Kidney epithelial cell (primary cell): ENCODE measurements at places on chromosomes 2 and 18. TPM values are rescaled to one million over a fixed set of nuclear protein-coding genes. Genes with fewer than 3 reads are reported as not detected.

DNA sequence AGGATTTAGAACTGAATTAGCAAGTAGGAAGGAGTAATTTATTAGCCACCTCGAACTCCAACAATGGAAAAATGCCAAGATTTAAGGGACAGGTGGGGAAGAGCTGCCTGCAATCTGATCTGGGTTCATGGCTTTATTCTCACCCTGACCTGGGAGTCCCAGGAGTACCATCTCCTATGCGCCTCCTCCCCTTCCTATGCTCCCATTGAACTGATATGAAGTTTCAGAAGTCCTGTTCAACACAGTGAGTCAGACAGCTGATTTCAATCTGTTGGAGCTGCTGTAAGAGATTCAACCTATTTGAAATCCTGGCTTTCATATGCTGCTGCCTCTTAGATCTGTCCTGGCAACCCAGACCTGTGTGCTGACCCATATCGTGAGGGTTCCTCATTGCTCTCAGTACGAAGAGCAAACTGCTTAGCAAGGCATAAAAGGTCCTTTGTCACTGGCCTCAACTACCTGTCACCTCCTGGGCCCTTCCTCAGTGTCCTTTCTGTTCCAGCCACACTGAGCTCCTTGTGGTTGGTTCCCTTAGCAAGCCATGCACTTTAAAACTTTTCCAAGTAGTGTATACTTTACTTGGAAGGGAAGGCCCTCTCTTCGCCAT lies 15.9 kb upstream of the CD28 start:
- no peak for DNase-seq

DNA sequence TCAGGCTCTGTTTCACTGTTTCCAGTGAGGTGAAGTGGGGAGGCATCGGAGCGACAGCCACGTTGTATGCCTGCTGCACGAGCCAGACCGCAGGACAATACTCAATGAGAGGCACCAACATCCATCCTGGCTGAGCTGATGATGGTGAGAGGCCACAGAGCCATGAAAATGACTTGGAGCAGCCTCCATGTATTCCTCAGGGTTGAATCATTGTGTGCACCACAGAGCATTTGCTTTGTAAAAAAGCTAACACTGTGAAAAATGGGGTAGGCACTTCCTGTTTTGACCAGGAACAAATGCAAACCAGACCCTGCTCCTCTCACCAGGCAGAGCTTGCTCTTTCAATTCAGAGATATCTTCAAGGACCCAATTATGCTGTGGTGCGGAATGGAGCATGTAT lies 87.2 kb downstream of the LPIN1 start:
- no peak for DNase-seq

GRCh38 chr18:79378536-79379250 lies 17.0 kb upstream of the NFATC1 start:
- DNase-seq, result peak; percentile 31

DNA sequence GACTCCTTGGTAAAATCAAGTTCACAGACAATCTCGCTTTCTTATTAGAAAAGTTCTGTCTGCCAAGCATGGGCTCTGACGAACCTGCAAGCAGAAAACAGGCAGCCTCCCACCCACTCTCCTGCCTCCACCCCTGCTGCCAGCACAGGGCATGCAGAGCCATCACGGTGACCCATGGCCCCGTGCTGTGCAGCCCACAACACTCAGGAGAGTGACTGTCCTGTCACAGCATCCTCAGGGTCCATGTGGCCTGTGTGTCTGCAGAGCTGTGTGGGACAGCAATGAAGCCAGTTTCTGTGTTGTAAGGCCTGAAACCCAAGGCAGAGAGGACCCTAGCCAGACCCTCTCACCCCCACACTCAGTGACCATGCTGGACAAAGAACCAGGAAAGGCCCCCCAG lies 46.2 kb downstream of the TFCP2L1 start:
- DNase-seq, result no peak

- DNase-seq, result no peak
Measured at GRCh38 chr18:55400590-55401541, 187.1 kb downstream of the TCF4 start.

DYNAP gene
- not detected in 2 replicates for total RNA-seq

CHRNG gene
- total RNA-seq, result not detected in 2 replicates

CHRND gene
- not detected in 2 replicates for total RNA-seq
